ENCODE measurements at places on chromosomes 12 and 14.

GRCh38 chr12:19397534-19397933 lies 41.8 kb upstream of the AEBP2 start:
- DNase-seq: no peak

- no peak for DNase-seq
These were observed 254.9 kb downstream of the BTG1 start for GRCh38 chr12:91890742-91891141.

GRCh38 chr12:20044846-20045245 lies 323.5 kb upstream of the PDE3A start:
- DNase-seq: peak; percentile 56

DNA sequence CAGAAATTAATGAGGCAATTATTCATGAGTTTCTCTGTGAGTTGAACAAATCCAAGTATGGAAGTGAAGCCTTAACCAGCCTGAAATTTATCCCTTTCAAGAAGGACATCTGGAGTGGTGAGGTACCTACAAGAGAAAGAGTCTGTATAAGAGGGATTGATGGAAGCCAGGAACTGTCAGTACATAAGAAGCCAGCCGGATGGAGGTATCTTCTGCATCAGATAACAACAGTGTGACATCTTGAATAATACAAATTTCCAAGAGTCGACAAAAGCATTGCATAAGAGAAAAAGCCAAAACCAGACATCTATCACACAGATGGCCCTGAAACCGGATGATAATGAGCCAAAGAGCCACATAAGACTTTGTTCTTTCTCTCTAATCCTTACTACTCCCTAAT lies 781.2 kb downstream of the FLRT2 start:
- no peak for DNase-seq

DNA sequence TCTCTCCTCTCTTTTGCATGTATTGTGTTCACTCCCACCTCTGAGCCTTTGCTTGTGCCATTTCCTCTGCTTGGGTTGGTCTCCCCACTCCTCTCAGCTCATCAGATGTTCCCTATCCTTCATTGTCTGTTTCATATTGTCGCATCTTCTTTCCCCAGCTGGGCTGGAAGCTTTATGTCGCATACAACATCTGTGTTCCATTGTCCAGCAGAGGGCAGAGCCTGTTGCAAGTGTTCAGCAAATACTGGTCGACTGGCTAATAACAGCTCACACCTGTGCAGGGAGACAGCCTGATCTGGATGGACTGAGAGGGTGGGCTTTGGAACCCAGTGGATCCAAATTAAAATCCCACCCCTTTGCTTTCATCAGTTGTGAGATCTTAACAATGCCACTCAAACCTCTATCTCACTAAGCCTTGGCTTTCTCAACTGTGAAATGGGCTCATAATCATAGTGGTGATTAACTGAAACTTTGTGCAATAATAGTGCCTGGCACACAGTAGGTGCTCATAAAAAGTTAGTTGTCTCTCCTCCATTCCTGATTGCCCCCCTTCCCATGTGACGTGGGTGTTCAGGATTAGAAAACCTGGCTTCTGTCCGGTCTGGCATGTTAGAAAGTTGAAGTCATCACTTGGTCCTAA lies 75.8 kb downstream of the RIN3 start:
- peak; percentile 37 for DNase-seq

- peak; percentile 66 for DNase-seq
These were observed 205.3 kb upstream of the PRICKLE1 start for GRCh38 chr12:42794806-42795205.

DNA sequence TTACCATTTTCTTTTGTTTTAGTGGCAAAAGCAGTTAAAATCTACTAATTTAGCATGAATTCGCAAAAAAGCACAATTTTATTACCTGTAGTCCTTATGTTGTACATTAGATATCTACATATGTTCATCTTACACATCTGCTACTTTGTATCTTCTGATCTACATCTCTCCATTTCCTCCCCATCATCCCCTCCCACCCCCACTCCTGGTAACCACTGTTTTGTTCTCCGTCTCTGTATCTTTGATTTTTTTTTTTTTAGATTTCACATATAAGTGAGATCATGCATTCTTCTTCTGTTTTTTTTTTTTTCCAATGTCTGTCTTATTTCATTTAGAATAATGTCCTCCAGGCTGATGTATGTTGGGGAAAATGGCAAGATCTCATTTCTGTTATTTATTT lies 922.7 kb downstream of the VRK1 start:
- no peak for DNase-seq

- no peak for DNase-seq
These were observed 6.0 kb downstream of the SLC39A9 start for GRCh38 chr14:69404478-69404877.

- no peak for DNase-seq
These were observed 450.6 kb downstream of the DPF3 start for GRCh38 chr14:72443256-72443655.

- DNase-seq: no peak
These were observed 154.7 kb downstream of the FBXL14 start for GRCh38 chr12:1439687-1440086.

- DNase-seq: no peak
These were observed 153.7 kb upstream of the SLC38A2 start for GRCh38 chr12:46526233-46526632.

- DNase-seq: no peak
These were observed 10.9 kb downstream of the GATC start for GRCh38 chr12:120457133-120457532.

DNA sequence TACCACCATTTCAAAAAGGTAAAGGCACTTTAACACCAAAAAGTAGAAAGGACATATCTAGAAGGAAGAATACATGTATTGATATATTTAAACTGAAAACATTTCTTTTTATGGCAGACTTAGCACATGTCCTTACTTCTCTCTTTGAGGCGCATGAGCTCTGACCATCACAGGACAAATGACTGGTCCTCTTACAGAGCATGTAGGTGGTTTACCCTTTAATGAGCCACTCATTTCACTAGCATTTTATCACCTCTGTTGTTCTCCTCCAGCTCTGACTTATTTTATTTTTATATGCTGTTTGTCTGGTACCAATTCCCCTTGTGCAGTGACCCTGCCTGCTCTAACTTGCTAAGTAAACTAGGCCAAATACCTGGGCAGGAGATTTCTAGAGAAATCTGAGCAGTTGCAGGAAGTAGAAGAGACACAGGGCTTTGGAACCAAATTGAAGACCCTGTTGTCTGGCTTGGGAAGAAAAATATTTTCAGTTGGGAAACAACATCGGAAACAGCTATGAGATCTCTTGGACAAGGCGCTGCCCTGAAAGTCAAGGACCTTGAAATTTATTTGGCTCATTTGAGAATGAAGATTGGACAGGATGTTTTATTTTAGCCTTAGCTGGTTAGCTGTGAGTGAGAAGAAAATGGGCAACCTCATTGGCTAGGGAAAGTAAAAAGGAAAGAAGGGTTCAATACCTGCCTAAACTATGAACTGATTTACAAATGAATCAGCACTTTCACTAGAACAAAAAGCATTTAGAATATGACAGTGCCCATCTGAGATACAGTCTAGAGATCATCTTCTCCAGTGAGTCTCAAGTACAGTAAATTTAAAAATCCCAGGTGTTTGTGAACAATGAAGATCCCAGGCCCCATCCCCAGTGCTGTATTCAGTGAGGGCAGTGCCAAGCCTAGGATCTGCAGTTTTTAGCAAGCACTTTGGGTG lies 374.4 kb downstream of the ZFP36L1 start:
- DNase-seq: no peak

DNA sequence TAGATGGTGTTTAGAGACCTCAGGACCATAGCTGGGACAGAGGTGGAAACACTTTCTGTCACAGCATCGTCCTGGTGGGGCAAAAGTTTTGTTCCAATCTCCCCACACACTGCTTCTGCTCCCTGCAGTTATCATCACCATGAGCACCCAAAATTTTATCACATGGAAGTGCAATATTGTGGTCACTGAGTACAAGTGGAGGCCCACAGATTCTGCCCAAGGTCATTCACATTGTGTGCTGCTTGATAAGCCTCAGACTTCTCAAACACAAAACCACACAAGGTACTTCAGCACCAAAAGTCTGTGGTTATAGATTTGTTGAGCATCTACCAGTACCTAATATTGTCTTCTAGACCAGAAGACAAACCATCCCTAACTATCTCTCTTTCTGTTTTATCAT lies 554 bp upstream of the KRT77 start:
- DNase-seq: no peak

DNA sequence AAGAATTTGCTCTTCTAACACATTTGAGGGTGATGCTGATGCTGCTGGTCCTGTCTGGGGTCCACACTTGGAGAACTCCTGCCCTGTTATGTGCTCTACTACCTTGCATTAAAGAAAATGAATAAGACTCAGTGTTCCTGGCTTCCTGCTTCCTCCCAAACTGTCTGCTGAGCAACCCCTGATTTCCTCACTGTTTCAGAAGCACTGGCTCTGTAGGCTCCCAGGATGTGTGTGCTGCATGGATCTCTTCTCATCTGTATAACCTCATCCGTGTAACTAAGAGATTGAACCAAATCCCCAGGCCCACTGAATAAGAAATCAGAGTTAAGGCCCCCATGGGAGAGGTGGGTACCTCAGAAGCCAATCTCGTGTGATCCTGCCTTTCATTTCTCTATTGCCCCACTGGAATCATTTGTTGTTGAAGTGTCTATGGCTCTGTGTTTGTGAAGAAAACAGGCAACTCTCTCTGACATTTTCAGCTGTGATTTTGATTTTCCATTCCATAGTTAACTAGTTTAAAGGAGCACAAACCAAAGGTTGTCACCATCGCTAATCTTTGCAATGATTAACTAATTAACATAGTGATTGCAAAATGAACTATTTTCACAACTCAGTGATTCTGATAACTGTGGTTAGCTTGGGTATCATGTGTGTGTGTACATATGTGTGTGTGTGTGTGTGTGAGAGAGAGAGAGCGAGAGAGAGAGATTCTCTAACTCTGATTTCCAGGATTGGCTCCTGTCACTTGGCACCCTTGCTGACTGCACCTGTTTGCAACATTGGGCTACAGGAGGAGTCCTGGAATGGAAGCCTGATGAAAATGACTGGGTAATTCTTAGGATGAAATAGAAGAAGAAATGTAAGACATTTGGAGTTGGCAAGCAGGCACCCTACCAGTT lies 196.2 kb downstream of the SLC38A4 start:
- no peak for DNase-seq

DNA sequence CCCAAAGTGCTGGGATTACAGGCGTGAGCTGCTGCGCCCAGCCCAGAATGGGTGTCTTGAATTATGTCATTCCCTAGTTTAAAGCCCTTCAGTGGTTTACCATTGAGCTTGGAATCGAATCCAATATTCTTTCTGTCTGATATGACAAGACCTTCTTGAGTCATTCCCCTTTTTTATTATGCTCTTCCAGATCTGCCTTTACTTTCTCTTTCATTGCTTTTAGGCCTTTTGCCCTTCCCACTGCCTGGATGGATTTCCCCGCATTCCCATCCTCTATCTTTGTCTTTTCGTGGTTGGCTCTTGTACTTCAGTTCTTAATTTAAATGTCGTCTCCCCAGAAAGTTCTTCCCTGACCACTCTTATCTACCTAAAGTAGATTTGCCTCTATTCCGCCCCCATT lies 1.6 kb downstream of the TRAFD1 start:
- no peak for DNase-seq

GRCh38 chr12:5969156-5969973 lies 24.3 kb upstream of the ANO2 start:
- DNase-seq: no peak

- DNase-seq: no peak
These were observed 162.7 kb downstream of the ETV6 start for GRCh38 chr12:11812241-11812585.

GRCh38 chr14:28298156-28298555 lies 468.4 kb upstream of the FOXG1 start:
- peak; percentile 32 for DNase-seq

DNA sequence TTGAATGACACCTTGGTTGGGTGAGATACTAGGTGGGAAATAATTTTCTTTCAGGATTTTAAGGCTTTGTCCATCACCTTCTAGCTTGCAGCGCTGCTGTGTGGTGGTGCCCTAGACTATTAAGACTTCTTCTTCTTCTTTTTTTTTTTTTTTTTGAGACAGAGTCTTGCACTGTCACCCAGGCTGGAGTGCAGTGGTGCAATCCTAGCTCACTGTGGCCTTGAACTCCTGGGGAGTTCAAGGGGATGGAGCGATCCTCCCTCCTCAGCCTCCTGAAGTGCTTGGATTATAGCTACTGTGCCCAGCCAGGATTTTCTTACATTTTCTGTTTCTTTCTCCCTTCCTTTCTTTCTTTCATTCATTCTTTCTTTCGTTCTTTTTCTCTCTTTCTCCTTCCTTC lies 10.3 kb upstream of the MTA1 start:
- no peak for DNase-seq

- peak; percentile 29 for DNase-seq
These were observed 275.1 kb downstream of the IPO8 start for GRCh38 chr12:30420561-30420960.

DNA sequence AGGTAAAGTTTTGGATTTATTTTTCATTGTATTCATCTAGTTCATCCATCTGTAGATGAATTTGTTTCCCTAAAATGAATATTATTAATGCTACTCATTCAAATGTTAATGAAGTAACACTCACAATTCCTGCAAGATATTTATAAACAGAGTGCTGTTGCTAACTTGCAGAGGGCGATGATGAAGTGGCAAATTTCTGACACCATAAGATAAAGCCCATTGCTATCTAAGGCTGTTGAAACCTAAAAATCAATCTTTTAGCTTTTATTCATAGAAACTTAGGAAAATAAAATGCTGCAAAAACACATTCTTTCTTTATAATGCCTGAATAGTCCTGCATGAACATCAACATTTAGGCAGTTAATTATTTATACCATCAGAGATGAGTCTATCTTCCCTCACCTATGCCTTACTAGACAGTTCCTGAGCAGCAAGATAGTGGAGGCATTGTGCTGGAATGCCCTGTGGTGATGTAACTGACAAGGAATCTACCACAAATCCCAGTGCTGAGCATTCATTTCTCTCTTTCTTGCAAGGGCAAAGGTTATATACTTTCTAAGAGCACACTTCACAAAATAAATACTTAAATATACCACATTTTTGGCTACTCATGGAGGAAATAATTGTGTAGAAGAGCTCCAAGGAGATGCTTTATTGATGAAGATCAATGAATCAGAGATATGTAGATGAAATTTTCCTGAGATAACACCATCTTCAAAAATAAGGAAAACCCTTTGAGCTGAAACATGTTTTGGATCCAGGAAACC lies 57.6 kb downstream of the LMNTD1 start:
- DNase-seq: peak; percentile 89

DNA sequence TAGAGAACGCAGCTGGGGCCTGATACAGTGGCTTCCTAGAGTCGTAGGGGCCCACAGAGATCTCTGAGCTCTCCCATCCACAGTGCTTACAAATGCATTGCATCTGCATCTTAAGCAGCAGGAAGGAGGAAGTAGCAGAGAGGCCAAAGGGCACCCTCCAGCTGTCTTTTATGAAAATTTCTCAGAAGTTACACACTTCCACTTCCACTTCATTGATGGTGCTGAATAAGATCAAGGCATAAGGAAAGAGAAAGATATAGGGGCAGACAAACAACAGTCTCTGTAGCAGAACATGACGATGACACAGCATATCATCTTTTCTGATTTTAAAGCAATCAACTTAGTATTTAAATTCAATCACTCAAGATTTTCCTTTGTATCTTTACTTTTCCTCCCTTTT lies 51.6 kb upstream of the ABCC9 start:
- no peak for DNase-seq
